ENCODE measurements at places on chromosomes 11 and 22.

- DNase-seq = no peak
These were observed 12.7 kb downstream of the TOM1 start for GRCh38 chr22:35312198-35313059.

GRCh38 chr11:115466122-115466521 is 38.1 kb downstream of the CADM1 start:
- DNase-seq = no peak

DNA sequence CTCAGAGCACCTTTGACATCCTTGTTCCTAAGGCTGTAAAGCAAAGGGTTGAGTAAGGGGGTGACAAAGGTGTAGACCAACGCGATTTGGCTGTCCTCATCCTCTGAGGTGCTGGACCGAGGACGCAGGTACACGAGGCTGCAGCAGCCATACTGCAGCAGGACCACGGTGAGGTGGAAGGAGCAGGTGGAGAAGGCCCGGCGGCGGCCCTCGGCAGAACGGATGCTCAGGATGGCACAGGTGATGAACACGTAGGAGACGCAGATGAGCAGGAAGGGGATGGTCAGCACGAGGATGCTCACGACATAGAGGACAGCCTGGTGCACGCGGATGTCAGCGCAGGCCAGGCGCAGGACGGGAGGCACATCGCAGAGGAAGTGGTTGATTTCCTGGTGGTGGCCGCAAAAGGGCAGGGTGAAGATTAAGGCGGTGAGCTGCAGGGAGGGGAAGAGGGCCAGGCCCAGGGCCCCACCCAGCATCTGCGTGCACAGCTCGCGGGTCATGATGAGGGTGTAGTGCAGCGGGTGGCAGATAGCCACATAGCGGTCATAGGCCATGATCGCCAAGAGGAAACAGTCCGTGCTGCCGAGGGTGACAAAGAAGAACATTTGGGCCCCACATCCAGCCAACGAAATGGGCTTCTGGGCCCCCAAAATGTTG is 632 bp downstream of the OR10Q1 start:
- DNase-seq = no peak

- no peak for DNase-seq
These were observed 206.5 kb downstream of the NELL1 start for GRCh38 chr11:20875889-20876288.

GRCh38 chr11:124644426-124645280 is 22.0 kb downstream of the TBRG1 start:
- DNase-seq = peak; percentile 35

- no peak for DNase-seq
These were observed 17.8 kb downstream of the ADA2 start for GRCh38 chr22:17201285-17201945.

DNA sequence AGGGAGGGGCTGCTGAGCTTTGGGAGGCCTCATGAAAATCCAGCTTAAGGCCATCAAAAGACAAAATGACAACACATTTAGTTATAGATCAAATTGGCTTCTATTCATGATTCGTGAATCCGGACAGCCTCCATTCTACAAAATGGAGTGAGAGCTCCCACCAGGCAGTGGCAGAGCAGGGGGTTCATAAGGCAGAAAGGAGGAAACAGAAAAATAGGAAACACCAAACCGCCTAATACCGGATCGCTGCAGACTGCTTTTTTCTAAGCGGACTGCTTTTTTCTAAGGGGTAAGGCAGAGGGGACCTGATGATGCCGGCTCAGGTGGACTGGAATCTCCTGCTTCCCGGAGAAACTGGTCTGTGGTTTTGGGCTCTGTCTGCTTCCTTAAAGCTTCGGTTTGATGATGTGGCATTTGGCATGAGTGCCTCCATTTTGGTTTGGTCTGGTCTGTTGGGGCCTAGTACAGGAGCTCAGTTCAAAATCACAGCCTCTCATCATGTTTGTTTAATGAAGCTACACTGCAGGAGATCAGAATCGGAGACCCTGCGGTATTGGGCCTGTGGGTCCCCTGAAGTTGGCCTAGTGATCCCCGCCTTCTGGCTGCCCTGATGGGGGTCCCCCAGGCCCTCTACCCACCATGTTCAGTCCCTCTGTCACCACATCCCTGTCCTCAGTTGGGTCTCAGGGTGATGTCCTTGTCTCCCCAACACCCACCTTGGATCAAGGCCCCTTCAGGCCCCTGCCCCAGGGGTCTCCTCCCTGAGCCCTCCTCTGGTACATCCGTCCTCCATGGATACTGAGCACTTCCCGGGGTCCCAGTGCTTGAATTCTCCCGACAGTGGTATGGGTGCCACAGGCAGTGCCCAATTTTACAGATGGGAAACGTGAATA is 1.2 kb downstream of the ALDH3B1 start:
- DNase-seq = no peak

DNA sequence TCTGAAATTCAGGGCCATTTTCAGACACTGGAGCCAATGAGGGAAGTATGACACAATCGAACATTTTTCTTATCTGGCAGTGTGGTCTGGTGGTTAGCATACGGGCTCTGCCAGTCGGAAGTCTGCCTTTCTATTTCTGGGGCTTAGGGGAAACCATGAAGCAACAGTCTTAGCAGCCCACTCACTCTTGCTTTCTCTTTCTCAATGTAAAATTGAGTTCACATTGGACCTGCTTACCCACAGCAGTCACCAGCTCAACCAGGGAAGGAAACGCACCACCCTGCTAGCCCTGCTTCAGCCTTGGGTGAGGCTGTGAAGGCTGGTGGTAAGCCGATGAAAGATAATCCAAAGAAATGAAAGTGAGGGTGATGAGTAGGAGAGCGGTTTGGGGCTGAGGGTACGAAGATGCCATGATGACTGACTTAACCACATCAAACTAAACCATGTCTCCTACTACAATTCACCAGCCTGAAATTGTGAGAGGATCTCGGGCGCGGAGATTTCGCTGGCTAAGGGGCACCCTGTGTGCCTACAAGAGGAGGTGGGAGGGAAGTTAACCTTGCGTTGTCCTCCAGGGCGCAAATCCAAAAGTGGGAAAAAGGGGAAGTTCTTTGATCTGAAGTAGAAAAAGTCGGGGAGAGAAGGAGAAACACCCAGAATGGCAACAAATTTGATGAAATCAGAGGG is 2.0 kb upstream of the LMO2 start:
- DNase-seq = peak; percentile 66

DNA sequence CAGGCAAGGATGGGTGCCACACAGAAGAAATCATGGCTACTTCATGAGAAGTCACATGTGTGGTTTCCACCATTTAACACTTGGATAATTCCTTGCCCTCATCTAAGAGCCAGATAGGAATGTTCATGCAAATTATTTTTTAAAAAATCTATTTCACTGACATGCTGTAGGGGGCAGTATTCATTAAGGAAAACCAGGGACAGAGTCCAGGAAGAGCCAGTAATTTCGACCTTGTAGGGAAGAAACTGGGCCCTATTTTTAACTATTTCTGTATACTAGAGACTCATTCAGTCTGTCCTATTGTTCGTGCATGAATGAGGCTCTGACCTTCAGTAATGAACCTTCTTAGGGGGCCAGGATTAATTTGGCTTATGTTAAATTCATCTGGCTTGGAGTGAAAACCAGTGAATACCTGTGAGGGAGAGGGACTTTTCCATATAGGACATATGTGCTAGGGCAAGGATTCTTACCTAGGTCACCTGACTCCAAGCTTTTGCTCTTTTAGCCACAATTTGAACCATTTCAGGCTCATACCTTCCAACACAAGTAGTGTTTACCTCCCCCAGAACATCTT is 192.7 kb downstream of the NAV2 start:
- no peak for DNase-seq

DNA sequence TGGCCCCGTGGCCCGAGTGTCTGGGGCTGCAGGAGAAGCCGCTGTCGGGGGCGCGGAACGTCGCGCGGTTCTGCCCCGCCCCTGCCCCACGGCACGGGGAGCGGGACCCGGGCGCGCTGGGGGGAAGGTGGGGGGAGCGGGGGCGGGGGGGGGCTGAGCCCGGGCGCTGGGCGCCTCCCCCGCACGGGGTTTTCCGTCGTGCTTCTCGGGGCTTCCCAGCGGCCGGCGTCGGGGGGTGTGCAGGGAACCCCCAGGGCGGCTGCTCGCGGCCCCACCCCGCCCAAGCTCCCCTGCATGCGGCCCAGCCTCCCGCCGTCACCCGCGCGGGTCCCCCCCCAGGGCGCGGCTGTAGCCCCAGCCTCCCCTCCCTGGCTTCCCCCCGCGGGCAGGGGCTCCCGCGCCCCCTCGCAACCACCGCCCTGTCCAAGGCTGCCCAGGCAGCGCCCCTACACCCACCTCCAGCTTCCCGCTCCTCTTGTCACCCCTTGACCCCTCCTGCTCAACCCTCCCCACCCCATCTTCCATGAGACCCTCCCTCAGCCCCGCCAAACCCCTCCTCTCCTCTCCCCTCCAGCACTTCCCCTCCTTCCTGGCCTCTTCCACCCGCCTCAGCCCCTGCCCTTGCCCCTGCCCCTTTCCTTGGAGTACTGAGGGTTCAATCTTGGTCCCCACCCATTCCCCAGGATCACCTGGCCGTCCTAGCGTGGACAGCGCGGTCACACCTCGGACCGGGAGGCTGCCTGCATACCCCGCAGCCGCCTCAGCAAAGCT is 1.7 kb downstream of the IL17REL start:
- peak; percentile 93 for DNase-seq

- DNase-seq = no peak
These were observed 29.0 kb downstream of the AGBL2 start for GRCh38 chr11:47686151-47686550.

DNA sequence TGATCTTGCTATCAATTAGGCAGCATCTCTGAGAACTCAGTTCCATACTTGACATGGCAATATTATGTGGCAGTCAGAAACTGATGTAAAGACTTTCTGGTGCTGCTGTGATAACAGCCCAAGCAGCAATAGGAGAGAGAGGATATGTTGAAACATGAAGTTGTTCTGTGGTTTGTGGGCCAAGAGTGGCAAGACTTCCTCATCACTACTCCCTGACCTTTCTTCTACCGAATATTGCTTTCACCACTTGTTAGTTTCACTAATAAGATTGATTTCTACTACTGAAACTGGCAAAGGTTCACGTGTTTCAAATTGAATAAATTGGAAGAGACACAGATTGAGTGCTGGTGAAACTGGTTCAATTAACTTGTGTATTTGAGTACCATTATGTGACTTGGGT is 852.6 kb upstream of the RAG2 start:
- no peak for DNase-seq

DNA sequence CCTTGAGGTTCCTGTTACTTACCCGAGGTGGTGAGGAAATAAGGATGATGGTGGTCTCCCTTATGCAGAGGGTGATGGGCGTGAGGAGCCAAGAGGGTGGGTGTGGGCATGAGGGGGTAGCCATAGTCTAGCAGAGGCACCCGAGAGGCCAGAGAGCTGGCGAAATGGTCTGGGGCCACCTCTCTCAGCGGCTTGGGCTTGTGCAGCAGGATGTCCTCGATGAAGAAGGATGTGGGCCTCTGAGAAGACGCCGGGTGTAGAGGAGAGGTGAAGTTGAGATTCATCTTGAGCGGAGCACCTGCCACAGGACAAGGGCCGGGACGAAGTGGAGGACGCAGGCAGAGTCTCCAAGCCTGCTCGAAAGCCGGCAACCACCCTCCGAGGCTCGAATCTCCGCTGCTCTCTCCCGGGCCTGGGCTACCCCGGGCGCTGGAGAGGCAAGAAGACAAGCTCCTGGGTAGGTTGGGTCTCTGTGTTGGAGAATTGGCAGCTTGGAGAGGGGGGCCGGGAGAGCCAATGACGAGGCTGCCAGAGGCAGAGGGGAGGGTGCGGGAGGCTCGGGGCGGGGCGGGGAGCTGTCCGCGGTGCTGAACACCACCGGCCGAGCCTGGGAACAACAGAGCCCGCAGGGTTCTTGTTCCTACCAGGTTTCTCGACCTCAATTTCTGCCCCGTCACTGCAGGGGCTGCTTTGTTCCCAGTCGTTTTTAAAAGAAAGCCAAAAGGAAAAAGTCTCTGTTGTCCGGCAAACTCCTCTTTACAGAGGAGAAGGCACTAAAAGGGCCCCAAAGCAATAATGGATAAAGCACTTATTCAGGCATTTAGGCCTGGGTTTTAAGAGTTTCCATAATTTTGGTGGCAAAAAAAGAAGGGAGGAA is at the start of gene BSX:
Gene BSX, minus strand, starts transcription at position 447 of the 877 bp plus-strand sequence. Its CDS starts 163 bp downstream, at position 284.
- DNase-seq = peak; percentile 70

DNA sequence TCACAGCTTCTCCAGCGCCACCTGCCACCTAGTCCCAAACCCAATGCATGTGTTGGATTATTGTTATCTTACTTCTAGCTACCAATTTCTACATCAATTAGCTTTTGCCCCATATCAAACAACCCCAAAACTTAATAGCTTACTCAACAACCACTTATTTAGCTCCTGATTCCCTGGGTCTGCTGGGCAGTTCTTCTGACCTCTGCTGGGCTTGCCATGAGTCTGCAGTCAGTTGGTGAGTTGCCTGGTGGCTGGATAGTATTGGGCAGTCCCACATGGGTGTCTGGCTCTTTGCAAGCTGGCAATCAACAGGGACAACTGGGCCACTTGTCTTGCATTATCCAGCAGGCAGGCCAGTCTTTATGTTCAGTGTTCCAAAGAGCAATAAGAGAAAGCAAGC is 13.6 kb upstream of the MS4A15 start:
- no peak for DNase-seq

DNA sequence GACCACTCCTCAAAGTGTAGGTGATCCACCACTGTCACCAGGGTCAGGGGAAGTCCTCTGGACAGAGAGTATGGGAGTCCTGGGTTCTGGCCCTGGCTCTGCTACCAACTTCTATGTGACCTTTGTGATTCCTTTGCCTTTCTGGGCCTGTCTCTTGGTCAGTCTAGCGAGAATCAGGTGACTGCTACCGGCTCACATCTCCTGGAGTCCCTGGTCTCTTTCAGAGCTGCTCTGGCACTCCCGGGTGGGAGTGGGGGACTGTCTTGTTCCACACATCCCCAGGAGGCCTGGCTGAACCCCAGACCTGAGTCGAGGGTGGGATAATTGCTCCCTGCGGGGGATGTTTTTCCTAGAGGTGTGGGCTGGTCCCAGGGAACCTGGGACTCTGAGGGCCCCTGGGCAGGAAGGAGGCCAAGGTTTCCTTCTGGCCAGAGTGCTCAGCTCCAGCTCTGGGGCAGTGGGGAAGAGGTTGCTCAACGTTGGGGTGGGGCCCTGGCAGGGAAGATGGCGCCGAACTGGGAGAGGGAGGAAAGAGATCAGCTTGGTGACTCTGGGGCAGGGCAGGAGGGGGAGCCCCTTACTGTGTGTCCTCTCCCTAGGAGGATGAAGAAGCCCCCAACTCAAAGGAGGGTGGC is 2.1 kb downstream of the SOX10 start:
- no peak for DNase-seq

- DNase-seq = no peak
These were observed 9.6 kb upstream of the TMEM184B start for GRCh38 chr22:38282397-38282796.

- DNase-seq = no peak
These were observed 80.5 kb downstream of the PGR start for GRCh38 chr11:101049123-101049522.

All from GM13977 (cell line).